Mammary epithelial cell (primary cell): ENCODE measurements at places on chromosomes 5 and 9.

- DNase-seq = no peak
These were observed 20.4 kb downstream of the NXNL2 start for GRCh38 chr9:88555268-88555980.

GRCh38 chr9:35353731-35354365 is 136.1 kb upstream of the RUSC2 start:
- no peak for DNase-seq

DNA sequence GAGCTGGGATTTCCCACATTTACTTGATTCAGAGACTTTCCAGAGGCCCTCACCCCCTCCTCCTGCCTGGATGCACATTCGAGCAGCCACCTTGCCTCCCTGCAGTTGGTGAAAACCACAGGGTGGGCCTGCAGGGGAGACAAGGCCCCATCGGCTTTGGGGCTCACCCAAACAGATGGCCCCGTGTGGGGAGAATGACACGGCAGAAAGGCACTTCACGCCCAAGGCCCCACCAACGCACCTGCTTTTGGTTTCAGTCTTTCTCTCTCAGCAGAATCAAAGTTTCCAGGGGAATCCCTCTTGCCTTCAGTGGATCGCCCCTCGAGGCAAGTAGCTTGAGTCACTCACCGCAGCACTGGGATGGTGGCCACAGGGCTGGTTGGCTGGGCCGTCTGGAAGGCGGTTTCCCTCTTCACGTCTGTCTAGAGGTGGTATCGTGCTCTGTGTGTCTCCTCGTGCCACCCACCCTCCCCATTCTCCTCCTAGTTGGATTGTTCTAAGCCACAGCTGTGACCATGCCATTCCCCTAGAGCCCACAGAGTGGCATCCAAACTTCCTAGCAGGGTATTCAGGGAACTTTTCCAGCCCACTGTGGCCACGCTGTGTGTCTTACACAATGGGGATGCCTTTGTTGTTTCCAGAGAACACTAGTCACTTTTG is 31.8 kb downstream of the SEC61B start:
- DNase-seq = peak; percentile 96

DNA sequence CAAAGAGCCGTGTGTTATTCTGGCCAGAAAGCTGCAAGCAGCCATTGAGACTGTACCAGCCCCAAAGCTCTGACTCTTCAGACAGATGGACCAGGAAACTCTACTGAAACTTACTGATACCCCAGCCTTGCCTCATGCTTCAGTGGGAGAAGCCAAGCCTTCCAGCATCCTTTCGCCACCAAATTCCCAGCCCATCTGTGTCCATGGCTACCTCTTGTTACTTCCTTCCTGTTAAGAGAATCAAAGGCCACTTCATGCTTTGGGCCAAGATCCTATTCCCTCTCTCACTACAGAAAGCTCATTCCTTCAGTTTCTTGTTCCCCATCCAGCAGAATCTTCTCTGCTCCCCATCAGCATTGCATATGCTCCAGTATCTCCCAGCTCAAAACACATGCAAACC is 46.9 kb upstream of the FREM1 start:
- DNase-seq = no peak

DNA sequence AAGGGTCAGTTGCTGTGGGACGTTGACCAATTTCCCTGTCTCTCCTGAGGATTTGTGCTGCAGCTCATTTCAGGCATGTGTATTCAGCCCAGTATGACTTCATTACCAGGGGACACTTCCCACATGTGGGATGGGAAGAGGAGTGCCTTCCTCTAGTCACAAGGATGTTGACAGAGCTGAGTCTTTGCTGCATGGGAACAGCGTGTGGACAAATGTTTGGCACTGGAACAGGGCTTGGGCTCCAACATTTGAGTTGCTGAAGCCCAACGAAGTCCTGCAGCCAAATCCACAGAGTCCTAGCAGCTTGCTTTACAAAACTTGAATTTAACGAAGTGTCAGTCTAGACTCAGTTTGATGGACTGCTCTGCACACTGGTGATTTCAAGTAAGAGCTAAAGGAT is 283.2 kb downstream of the SH3GL2 start:
- DNase-seq = no peak

GRCh38 chr5:14959399-14960119 is 88.0 kb upstream of the ANKH start:
- peak; percentile 76 for DNase-seq

- DNase-seq = peak; percentile 69
These were observed 70.4 kb upstream of the CTSV start for GRCh38 chr9:97109194-97109811.

- DNase-seq = no peak
These were observed 48.1 kb downstream of the IQGAP2 start for GRCh38 chr5:76451031-76451701.

DNA sequence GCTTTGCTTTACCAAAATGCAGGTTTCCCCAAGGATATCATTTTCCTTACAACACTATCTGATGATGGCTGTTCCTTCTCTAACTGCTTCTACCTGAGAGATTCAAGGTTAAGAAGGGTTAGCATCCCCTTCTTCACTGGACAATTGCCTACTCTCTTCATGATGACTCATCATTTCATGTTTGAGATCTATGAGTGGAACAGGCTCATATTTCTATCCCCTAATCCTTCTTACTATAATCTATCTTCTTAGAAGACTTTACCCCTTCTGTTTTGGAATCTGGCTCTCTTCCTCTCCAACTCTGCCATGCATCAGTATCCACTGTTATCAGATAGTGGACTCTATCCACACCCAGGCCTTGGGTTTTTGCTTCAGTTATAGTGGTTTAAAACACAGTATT is 54.3 kb downstream of the NR3C1 start:
- DNase-seq = peak; percentile 16

- peak; percentile 39 for DNase-seq
These were observed 135.9 kb downstream of the RNF180 start for GRCh38 chr5:64301566-64301965.

DNA sequence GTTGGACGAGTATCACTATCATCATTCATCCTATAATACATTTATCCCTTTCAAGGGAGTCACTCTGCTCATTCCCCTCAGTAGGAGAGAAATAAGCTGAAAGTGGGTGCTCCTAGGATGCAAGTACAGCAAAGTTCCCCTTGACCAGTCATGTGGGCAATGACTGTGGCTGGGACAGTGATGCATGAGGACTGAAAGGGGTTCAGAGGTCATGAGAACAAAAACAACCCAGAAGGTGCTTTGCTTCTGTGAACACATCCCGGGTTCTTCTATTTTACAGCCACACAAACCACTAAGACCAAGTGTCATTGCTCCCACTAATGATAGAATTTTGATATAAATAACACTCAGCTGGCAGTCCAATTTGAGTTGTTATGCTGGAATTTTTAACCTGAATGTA is 177.8 kb upstream of the ADCY2 start:
- DNase-seq = no peak

DNA sequence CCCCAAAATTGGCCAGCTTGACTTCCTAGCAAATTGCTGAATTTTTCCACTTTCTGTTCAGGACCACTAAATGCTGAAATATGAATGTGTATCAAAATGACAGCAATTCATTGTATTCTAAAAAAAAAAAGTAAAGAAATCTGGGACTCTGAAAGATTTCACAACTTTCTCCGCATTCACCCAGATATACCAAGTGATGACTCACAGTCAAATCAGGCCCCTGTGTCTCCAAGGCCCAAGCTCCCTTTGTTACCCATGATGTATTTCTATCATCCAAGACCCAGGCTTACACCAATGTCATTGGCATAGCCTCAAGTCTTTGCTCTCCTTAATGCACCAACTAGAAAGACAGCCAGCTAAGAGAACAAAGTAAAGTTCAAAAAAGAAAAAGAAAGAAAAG is 493.9 kb downstream of the NTRK2 start:
- no peak for DNase-seq

DNA sequence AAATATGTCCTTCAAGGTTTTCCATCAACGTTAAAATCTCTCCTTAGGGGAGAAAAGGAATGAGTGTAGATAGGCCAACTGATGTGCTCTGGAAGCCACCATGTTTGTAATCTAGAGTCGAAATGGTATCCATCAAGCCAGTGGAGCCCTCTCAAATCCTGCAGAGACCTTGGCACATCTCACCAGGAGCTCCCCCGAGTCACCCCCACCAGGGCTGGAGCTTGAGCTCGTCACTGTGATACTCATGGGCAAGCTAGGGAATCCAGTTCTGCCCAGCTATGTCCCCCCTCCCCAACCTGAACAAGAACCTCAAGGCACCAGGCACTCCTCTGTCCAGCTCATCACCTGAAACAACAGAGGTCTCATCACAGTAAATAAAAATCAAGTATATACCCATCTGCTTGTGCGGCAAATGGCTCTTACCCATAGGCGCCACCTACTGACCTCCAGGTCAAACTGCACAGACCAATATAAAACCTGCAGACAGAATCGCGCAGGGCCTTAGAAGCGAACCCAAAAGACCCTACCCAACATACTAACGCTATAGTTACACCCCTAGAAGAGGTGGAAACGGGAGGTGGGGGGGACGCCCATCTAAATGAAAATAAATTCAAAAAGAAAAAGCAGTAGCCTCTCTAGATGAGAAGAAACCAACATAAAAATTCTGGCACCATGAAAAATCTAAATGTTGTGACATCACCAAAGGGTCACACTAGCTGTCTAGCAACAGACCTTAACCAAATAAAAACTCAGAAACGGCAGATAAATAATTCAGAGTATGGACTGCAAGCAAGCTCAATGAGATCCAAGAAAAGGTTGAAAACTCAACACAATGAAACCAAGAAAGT is 75.0 kb downstream of the TTC39B start:
- DNase-seq = peak; percentile 16

DNA sequence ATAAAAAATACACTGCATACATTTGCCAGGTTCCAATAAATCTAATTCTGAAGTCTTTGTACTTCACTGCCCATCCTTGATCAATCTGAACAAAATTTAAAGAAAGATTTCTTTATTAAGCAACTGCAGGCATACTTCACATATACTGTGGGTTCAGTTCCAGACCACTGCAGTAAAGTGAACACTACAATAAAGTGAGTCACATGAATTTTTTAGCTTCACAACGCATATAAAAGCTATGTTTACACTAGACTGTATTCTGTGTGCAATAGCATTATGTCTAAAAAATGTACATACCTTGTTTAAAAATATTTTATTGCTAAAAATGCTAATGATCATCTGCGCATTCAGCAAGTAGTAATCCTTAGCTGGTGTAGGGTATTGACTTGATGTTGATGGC is 52.1 kb downstream of the SSBP2 start:
- no peak for DNase-seq

- DNase-seq = no peak
These were observed 126.1 kb upstream of the PITX1 start for GRCh38 chr5:135160036-135160675.

GRCh38 chr9:91946653-91947488 is 3.2 kb downstream of the ROR2 start:
- no peak for DNase-seq

- DNase-seq = no peak
These were observed 244.6 kb upstream of the ATP10B start for GRCh38 chr5:161096581-161096980.

- DNase-seq = no peak
These were observed 39.6 kb upstream of the ELL2 start for GRCh38 chr5:96001262-96001661.

DNA sequence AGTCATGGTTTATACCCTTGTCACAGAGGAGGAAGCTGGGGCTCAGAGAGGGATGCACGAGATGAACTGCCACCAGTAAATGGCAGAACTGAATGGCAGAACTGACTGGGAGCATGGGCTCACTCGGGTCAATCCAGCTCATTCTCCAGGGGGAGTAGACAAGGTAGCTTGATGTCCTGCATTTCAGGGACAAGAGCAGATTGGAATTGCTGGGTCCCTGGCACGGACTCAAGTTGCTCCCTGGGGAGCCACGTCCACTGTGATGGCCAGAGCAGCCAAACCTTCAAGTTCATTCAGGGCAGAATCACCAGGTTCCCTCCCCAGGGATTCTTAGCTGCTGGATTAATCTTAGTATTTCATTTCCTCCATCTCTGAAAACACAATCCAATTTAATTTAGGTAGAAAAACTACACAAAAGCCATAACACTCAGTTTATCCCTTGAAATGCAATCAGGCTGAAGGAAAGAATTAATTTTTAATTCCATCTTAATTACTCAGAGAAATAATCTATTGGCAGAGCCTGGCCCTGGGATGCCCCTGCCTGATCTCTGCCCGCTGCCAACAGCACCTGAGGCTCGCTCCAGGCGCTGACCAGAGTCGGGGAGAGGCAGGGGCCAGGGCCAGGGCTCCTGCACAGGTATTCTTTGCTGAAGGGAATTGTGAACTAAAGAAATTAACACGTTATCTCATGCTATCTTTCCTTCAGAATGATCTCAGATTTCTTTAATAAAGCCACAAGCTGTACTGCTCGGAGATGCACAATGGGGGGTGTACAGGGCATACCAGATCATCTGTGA is 42.0 kb upstream of the UNC5A start:
- DNase-seq = no peak

GRCh38 chr5:68406767-68407241 is 191.2 kb downstream of the PIK3R1 start:
- DNase-seq = no peak

DNA sequence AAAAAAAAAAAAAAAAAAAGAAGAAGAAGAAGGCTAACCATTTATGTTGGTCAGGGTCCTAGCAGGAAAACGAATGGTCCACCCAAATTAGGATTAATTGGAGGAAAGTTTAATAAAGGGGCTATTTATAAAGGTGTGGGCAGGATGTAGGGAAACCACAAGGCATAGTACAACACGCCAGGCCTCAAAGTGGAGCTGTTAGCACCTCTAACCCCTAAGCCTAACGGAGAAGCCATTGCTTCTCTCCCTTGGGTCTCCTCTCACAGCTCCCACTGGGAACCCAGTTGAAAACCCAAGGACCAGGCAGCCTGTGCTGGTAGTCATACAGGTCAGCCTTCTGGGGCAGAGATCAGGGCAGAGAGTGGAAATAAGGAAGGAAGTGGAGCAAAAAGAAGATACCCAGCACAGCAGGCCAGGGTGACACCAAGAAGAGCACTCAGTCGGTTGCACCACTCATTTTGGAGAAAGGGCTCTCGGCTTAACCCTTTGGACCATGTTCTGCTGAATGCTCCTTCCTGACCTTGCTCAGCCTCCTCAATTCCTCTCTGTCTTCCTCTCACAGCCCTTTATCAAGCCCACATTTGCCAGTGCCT is 8.8 kb upstream of the GLIPR2 start:
- no peak for DNase-seq

DNA sequence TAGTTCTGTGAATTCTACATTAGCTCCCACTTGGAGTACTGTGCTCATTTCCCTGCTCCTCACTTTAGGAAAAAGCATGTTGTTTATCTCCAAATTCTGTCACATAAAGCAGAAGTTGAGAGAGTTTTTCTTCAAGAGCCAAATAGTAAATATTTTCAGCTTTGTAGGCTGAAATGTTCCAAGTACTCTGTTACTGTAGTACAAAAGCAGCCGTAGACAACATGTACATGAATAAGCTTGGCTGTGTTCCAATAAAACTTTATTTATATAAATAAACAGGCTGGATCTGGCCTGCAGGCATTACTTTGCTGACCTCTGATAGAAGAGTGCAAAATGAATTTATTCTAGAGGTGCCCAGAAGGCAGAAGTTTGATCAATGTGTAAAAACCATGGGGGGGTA is 73.0 kb upstream of the AGXT2 start:
- no peak for DNase-seq
